ENCODE measurements at places on chromosomes 5 and 9.

- no peak for DNase-seq
Observed at GRCh38 chr9:129259375-129259774, 81.3 kb upstream of the IER5L start.

- DNase-seq = no peak
Observed at GRCh38 chr9:35847792-35848572, 19.0 kb downstream of the TMEM8B start.

- no peak for DNase-seq
Observed at GRCh38 chr9:137694236-137694959, 75.6 kb downstream of the EHMT1 start.

- no peak for DNase-seq
Observed at GRCh38 chr5:20972419-20972925, 984.5 kb upstream of the CDH18 start.

GRCh38 chr5:135810188-135810943 is 24.1 kb upstream of the SLC25A48 start:
- no peak for DNase-seq

DNA sequence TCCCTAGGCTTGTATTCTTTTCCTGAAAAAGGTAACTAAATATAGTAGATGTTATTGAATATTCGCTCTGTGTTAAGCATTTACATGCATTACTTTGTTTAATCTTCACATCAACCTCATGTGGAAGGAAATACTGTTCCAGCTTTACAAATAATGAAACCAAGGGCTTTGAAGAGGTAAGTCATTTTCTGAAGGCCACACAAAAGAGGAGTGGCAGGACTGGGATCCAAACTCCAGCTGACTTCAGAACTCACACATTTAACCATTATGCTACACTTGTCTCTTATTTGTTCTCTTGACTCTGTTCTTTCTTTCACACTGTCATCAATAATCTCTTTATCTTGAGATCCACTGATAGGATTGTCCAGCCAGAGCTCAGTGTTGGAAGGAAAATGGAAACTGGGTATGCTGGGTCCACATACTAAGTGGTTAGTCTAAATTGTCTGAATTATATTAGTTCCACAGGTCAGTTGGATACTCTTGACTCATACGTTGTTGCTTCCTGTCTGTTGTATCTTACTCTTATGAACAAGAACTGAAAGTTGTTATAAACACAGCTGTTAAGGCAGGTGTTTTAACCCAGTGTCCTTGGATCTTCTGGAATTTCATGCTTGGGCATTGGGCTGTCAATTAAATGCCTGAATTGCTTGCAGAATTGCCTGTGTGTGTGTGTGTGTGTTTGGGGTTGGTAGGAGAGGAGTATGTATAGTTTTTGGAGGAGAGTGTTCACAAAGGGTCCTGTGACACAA is 65.6 kb downstream of the TLE4 start:
- DNase-seq = no peak

- no peak for DNase-seq
Observed at GRCh38 chr5:62465985-62466925, 53.7 kb downstream of the IPO11 start.

GRCh38 chr5:56176155-56176798 is 56.9 kb downstream of the ANKRD55 start:
- DNase-seq = no peak

GRCh38 chr5:17118631-17119030 is 98.8 kb upstream of the BASP1 start:
- peak; percentile 2 for DNase-seq

- peak; percentile 81 for DNase-seq
Observed at GRCh38 chr5:91313757-91314673, 69.1 kb downstream of the ARRDC3 start.

- peak; percentile 6 for DNase-seq
Observed at GRCh38 chr9:122095010-122095767, 2.1 kb upstream of the TTLL11 start.

DNA sequence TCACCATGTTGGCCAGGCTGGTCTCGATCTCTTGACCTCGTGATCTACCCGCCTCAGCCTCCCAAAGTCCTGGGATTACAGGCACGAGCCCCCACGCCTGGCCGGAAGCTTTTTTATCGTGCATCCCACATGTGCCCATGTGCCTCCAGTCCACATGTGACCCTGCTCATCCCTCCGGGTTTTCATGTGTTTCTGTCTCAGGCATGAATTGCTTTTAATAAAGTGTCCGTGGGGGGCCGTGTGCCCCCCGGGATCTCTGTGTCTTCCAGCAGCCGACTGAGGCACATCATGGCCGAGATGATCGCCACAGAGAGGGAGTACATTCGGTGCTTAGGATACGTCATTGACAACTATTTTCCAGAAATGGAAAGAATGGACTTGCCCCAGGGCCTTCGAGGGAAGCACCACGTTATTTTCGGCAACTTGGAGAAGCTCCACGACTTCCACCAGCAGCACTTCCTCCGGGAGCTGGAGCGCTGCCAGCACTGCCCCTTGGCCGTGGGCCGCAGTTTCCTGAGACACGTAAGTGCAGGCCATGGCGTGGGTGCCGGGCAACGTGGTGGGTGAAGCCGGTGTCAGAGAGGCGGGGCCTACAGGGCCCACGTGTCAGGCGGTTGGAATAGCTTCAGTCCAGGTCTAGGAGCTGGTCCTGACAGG is 22.1 kb upstream of the LRRC14B start:
- no peak for DNase-seq

DNA sequence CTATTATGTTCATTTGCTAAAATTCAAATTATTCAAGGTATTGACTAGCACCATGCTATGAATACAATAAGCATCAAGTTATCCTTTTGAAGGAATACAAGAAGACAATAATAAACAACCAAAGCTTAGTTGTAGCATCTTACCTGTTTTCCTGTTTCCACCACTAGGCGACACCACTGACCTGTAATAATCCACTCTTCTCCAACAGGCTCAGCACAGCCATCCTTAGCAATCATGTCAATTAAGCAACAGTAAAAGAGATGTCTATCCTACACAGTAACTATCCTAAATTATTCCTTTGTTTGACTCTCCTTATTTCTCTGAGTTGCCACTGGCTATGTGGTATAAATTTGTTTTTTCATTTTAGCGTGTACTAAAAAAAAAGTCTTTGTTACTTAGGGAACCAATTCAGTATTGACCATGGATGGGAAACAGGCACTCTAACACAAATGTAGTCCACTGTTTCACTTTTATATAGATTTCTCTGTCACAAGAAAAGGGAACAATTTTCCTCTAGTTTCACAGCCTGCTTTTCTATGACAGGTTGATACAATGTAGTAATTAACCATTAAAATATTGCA is 46.2 kb downstream of the PCA3 start:
- no peak for DNase-seq

DNA sequence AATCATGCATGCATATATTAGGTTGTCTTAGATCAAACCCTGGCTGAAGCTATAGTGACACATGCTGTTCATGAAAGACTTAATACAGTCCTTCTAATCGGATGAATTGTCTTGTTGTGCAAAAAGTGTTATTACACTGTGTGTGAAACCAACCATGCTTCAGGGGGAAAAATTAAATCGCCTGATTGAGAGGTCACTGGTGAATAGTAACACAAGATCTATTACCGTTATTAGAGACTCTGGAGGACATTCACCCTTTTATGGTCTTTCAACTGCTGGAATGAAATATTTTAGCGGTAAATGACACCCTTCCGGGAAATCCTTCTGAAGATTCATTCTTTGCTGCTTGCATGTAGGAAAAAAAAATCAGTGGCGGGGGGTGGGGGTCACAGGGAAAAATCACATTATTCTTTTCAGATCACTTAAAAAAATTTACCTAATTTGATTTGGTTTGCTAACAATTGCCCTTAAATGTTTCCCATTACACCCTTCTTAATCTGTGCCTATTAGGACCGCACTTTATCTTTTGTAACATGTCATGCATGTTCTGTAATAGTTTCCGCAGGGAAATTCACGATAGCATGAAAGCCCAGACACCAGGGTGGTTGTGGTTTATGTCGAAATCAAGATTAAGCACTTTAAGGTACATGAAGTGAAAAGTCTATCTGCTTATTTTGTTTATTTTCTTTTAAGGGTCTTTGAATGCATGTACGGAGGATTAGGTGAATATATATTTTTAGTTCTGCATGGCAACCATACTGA is 120.6 kb downstream of the FOCAD start:
- no peak for DNase-seq
